Urinary bladder (tissue), 4 donors: ENCODE measurements at places on chromosomes 2 and 18. TPM values are rescaled to one million over a fixed set of nuclear protein-coding genes. Genes with fewer than 3 reads are reported as not detected.

DNA sequence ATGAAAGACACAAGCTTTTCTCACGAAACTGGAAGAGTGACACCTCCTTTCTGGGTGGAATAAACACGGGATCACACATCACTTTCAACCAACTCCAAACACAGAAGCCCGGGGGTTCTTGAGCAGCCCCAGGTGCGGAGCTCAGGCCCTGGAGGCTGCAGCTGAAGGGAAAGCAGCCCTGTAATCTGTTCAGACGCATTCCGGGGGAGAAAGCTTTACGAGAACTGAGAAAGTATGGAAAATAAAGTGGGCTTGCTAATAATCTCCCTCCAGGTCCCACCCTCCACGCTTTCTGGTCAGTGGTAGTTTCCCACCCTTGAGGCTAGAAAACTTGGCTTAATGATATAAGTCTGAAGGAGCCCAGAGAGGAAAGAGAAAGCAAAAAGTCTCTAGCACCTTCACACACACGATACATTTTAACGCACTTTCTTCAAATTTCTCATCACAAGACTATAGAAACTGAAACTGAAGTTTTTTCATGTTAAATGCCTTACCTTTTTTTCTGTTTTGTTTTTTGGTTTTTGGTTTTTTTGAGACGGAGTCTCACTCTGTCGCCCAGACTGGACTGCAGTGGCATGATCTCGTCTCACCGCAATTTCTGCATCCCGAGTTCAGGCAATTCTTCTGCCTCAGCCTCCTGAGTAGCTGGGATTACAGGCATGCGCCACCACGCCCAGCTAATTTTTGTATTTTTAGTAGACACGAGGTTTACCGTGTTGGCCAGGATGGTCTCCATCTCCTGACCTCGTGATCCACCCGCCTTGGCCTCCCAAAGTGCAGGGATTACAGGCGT lies 141.3 kb downstream of the AFF3 start:
- DNase-seq, result no peak

DNA sequence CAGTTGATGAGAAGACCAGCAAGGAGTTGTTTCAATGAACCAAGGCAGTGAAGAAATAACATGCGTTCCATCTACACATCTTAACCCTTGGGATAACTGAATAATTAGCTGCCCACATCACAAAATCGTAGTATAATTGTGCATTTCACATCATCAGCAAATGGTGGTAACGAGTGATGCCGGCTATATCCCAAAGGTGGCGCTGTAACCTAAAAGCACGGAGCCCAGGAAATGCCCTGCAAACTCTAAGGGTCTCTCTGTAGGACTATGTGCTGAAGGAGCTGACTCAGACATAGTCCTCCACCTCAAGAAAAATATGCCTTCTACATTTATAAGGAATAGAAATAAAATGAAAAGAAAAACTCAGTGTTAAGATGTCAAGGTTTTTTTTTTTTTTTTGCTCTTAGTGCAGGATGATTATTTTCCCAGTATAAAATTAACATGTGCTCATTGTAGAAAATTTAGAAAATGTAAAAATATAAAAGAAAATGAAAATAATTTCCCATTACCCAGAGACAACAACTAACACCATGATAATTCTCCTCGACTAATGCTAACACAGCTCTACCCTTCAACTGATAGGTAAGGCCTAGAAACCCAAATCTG lies 23.1 kb upstream of the DSG3 start:
- DNase-seq, result no peak

GRCh38 chr2:203080447-203081045 lies 65.9 kb downstream of the NBEAL1 start:
- no peak for DNase-seq

DNA sequence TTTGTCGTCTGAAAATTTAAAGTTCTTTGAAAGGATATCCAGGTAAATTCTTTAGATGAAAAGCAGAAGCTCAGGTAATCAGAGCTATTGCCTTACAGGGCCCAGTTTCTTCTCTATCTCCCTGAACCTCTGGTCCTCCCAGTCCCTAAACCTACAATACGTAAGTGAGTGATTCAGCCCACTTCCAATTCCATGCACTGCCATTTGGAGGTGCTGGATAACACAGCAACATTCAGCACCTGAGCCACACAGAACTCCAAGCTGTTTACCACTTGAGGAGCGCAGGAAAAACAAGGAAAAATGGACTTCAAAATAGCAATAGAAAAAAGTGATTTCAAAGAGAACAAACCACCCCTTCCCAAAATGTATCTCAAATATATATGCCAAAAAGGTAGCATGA lies 105.0 kb upstream of the DNAJC10 start:
- no peak for DNase-seq

GRCh38 chr2:101963198-101963597 lies 28.6 kb upstream of the IL1R2 start:
- DNase-seq, result no peak

DNA sequence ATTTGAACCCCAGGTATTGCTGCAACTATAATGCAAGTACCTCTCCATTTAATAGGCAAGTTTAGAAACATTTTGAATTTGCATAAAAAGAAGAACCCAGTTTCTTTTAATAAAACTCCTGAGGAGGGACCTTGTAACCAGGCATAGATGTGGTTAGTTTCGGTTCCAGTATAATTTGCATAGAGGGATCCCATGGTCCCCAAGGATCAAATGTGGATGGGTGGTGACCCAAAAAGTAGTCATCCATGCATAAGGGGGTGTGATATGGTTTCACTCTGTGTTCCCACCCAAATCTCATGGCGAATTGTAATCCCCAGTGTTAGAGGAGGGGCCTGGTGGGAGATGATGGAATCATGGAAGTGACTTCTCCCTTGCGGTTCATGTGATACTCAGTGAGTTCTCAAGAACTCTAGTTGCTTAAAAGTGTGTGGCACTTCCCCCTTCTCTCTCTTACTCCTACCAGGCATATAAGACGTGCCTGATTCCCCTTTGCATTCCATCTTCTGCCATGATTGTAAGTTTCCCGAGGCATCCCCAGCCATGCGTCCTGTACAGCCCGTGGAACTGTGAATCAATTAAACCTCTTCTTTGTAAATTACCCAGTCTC lies 40.2 kb upstream of the SKA1 start:
- DNase-seq, result no peak

DNA sequence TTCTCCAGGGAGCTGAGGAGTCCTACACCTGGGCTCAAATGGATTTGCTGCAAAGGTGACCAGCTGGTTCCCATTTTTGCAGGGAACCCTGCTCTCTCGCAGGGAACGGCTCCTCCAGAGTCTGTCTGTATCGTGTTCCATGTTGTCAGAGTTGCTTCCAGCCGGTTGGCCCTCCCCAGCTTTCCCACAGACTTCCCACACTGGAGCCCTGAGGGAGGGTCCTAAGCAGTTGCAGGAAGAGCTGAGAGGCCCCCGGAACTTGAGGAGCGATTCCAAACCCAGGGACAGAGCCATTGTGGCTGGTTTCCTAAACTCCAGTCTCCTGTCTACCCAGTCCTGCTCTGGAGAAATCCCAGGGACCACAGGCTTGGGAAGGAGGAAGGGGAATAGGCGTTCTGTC lies 121.7 kb upstream of the PPP1CB start:
- no peak for DNase-seq

- DNase-seq, result no peak
Measured at GRCh38 chr2:13128139-13128538, 411.4 kb downstream of the TRIB2 start.

DNA sequence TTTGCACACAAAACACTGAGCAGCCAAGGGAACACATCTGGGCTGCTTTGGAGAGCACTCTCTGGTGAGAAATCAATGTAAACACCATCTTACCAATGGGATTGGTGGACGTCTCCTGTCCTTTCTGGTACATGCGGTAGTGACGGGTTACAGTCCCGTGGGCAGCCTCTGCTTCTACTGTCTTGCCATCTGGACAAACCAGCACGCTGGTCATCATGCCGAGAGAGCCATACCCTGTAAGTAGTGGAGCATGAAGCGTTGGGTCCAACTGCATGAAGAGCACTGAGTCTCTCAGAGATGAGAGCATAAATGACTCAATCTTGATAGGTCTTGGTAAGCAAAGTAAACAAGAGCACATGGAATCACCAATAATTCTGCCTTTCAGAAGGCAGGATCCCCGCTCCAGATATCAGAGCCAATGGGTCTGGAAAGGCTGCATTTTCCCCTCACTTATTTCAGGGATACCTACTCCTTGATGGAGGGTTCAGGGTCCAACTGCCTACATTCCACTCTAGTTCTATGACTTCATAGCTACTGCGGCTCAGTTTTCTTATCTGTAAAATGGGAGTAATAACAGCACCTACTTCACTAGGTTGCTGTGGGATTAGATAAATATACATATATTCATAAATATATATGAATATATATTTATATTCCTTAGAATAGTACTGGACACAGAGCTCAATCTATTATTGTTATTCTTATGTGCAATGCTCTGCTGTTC lies 14.9 kb downstream of the IDH1 start:
- no peak for DNase-seq

DNA sequence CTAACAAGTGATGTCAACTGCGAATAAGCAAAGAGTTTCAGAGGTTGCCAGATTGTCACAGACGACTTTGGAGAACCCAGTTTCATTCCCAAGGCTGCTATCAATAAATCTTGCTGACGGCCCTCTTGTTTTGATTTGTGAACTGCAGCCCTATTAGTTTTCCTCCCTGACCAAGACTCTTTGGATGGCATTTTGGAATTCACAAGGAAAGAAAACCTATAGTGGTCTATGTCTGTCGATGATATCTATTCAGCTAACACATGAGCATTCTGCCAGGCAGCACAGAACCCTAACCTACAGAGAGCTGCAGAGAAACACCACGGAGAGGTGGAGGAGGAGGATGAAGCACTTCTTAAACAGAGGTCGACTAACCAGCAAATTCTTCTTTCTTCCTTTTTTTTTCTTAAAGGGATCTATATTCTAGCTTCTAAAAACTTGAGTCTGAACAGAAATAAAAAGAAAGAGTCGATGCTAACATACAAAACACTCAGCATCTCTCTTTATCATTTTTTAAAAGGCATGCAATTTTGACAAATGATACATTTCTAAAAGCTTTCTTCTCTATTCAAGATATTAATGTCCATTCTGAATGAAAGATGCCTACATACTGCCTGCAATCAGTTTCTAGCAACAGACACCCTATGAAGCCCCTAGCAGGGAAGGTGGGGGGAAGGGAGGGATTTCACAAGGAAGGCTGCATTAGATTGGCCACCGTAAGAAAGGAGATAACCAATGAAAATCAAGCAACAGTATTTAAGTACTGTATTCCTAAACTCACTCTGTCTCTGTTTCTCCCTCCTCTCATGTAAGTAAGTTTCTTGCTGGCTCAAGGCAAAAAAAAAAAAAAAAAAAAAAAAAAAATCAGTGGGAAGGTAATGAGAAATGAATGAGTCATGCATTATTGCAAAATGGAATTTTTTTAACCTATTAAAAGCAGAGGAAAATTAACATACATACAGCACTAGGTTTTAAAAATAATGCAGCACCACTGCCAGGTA lies 83.0 kb upstream of the CHRNA1 start:
- DNase-seq, result peak; percentile 54

GRCh38 chr18:75405351-75405750 lies 22.2 kb downstream of the SMIM21 start:
- no peak for DNase-seq

Gene RESP18
- not detected for polyA plus RNA-seq

Gene CLEC4F
- polyA plus RNA-seq, result 0.03 TPM

Gene ABCG8
- polyA plus RNA-seq, result 0.01 TPM

Gene SOS1
- polyA plus RNA-seq, result 17.3 TPM
